ENCODE measurements at places on chromosomes 13 and 19.

DNA sequence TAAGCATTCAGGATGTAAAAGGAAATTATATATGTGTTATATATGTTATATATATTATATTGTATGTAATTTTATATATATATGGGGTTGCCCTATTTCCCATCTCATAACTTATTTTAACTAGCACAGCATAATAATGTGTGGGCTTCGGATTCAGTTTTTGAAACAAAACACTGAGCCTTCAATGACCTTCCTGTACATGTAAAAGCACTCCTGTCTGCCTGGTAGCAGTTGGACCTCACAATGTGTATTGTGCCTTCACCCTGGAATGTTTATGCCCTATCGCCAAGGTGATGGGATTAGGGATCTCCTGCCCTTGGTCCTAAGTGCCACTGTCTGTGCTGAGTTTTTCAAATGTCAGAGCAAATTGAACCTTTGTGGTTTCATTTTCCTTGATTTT is 968.8 kb downstream of the TUBA3C start:
- DNase-seq, result no peak

DNA sequence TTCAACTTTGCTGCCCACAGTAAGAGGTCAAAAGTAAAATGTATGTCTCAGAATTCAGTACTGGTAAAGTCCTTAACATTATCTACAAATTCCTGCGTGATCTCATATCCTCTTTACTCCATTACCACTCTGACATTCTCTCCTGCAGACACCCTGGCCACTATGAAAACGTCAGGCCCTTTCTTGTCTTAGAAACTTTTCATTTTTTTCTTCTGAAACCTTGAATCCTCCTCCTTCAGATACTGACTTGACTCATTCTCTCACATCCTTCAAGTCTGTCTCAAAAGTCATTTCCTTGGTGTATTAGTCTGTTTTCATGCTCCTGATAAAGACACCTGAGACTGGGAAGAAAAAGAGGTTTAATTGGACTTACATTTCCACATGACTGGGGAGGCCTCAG is 262.3 kb downstream of the POU4F1 start:
- no peak for DNase-seq

DNA sequence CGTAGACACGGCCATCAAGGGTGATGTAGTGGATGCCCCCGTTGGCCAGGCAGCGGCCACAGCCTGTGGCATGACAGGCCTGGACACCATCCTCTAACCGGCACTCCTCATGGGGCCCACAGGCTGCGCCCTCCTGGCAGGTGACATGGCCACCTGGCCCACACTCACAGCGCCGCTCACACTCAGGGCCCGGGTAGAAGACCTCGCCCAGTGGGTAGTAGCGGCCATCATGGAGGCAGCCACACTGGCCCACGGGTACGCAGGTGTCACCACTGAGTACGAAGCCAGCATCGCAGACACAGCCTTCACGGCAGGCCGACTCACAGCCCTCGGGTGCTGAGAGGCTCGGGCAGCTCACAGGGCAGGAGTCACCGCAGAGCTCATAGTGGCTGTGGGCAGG is 27.2 kb upstream of the FBL start:
- DNase-seq, result no peak

GRCh38 chr13:111017755-111018459 is 97.2 kb upstream of the ARHGEF7 start:
- no peak for DNase-seq

DNA sequence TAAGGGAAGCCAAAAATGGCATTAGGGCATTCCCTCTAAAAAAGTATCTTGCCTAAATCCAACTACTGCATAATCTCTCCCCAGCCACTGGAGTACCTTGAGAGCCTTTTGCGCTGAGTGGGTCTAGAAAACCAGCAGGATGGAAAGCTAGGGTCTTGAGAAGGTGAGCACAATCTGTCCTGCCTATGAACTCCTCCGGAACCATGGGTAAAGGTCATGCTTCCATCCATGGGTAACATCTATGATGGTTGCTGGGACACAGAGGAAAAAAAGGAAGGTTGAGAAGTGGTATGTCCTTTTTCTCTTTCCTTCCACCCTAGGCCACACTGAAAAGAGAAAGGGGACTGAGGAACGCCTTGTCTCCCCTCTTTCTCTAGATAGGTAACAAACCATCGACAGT is 52.4 kb downstream of the ZNF676 start:
- DNase-seq, result no peak

DNA sequence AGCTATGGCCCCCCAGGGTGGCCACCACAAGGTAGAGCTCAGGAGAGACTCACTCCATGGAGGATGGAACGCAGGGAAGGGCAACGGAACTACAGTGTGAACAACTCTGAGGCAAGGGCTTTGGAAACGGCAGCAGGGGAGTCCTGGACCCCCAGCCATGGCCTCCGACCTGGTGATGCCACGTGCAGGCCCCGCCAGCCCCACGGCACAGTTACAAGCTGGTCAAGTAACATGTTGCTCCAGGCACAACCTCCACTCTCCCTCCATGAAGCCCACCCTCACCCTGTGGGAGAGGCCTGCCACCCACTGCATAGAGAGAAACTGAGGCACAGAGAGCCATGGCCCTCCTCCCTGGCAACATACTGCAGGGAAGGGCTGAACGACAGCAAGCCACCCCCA is 9.1 kb upstream of the CERS1 start:
- no peak for DNase-seq

GRCh38 chr19:35554076-35554475 is 8.7 kb downstream of the TMEM147 start:
- no peak for DNase-seq

DNA sequence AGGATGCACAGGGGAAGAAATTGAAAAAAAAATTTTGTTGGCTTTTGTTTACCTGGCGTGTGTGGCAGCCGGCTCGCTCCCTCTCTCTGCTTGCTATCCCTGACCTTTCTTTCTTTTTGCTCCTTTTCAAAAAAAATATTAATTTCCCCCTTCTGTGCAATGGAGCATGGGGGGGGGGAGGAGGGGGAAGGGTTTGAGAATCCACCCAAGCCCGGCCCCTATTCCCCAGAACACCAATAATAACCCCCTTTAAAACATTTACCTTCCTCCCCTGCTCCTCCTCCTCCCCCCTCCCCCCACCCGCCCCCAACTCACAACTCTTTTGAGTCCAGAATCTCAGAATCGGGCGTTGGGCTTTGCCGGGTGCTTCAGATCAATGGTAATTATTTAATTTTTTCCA is 28.4 kb downstream of the NFIX start:
- DNase-seq, result no peak

- DNase-seq, result no peak
These were observed 16.9 kb upstream of the F2RL3 start for GRCh38 chr19:16871871-16872270.

DNA sequence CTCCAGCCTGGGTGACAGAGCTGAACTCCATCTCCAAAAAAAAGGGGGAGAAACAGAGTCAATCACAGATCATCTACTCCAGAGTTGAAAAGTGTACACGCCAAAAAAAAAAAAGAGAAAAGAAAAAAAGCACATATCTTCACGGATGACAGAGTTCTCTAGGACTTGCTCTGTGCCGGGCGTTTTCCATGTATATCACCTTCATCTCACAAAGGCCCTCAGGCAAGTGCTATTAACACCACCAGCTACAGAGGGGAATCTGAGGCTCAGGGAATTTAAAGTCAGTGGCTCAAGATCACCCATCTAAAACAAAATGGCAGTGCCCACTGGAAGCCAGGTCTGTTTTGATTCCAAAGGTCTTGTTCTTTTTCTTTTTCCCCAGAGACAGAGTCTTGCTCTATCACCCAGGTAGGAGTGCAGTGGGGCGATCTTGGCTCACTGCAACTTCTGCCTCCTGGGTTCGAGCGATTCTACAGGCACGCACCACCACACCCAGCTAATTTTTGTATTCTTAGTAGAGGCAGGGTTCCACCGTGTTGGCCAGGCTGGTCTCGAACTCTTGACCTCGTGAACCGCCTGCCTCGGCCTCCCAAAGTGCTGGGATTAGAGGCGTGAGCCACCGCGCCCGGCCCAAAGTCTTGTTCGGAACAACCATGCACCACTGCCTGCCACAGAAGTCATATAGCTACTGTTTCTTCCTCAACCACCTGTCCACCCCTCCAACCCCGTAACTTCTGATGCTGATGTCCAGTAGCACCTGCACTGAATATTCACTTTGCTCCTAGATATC is 42.2 kb downstream of the SAE1 start:
- DNase-seq, result no peak

DNA sequence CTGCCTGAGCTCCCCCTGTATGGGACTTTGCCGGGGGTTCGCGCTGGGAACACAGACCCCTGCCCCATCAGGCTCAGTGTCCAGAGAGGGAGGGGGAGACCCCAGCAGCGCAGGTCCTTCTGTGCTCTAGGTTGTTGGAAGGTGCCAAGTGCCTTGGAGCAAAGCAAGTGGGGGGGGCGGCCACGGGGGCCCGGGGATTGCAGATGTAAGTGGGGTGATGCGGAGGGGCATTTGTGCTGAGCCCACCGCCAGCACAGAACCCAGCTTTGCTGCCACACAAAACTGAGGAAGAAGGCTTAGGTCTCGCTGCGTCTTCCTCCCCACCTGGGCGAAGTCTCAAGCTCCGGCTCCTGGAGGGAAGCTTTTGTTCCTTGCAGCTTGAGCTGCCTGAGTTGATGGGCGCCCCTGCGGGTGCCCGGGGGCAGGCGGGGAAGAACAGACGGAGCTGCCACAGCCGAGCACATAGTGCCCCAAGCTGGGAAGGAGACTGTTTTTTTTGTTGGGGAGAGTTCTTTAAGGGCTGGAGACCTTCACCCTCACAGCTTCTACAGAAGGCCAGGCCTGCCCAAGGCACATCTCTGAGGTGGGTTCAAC is 1.5 kb upstream of the NTN5 start:
- DNase-seq, result no peak

GRCh38 chr19:4186087-4186993 is 3.9 kb downstream of the ANKRD24 start:
- DNase-seq, result no peak

- no peak for DNase-seq
These were observed 408.1 kb upstream of the SLITRK1 start for GRCh38 chr13:84290386-84290785.

- DNase-seq, result peak; percentile 29
These were observed 104.5 kb downstream of the UGGT2 start for GRCh38 chr13:95948656-95949055.

GRCh38 chr19:48910803-48911202 is 10.7 kb downstream of the NUCB1 start:
- DNase-seq, result no peak

- no peak for DNase-seq
These were observed 11.6 kb downstream of the CLDN10 start for GRCh38 chr13:95564091-95564490.

- DNase-seq, result no peak
These were observed 29.9 kb upstream of the TUBGCP3 start for GRCh38 chr13:112617754-112618375.

GRCh38 chr13:98225036-98225940 is 48.2 kb upstream of the RNF113B start:
- DNase-seq, result no peak

DNA sequence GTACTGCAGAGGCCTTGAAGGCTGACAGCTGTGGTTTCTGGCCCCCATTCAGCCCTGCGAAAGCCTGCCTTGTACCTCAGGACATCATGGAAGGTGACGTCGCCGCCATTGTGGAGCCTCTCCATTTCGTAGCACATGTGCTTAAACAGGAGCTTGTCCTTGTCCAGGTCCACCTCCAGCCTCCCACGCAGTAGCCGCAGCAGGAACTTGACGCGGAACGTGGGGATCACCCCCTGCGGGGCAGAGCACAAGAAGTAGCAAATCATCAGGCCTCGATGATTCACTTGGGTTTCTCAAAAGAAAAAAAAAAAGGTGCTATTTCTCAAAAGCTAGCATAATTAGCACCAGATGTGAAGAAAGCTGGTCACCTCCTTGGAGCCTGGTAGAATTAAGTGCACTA is 351.0 kb downstream of the NALCN start:
- DNase-seq, result no peak

GRCh38 chr19:46350029-46350757 is 3.3 kb downstream of the PPP5C start:
- DNase-seq, result no peak

GRCh38 chr19:55279340-55279739 is 570 bp downstream of the HSPBP1 start:
- DNase-seq, result no peak

- DNase-seq, result no peak
These were observed 5.2 kb upstream of the OR7A5 start for GRCh38 chr19:14840206-14840605.

GRCh38 chr13:25743421-25743820 is 308.4 kb downstream of the SHISA2 start:
- no peak for DNase-seq

GRCh38 chr13:86684402-86684801 is 885.2 kb upstream of the SLITRK6 start:
- no peak for DNase-seq

DNA sequence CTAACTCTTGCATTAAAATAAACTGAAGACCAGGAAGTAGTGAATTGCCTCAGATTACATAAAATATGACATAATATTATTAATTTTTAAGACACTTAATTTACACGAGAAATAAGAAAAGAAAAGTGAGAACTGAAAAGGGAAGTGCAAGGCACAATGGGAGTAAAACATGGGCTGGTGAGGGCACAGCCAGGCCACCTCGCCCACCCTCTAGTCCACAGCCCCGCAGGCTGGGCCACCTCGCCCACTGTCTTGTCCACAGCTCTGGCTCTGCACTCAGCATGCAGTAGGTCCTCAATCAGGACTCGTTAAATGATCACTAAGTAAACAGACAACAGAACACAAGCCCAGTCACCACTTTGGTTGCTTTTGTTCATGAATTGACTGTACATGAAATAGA is 67.8 kb upstream of the ARHGEF7 start:
- DNase-seq, result no peak

GRCh38 chr13:79003989-79004898 is 345.3 kb upstream of the OBI1 start:
- DNase-seq, result no peak

- no peak for DNase-seq
These were observed 1658.6 kb upstream of the MIR17HG start for GRCh38 chr13:89688918-89689317.

DNA sequence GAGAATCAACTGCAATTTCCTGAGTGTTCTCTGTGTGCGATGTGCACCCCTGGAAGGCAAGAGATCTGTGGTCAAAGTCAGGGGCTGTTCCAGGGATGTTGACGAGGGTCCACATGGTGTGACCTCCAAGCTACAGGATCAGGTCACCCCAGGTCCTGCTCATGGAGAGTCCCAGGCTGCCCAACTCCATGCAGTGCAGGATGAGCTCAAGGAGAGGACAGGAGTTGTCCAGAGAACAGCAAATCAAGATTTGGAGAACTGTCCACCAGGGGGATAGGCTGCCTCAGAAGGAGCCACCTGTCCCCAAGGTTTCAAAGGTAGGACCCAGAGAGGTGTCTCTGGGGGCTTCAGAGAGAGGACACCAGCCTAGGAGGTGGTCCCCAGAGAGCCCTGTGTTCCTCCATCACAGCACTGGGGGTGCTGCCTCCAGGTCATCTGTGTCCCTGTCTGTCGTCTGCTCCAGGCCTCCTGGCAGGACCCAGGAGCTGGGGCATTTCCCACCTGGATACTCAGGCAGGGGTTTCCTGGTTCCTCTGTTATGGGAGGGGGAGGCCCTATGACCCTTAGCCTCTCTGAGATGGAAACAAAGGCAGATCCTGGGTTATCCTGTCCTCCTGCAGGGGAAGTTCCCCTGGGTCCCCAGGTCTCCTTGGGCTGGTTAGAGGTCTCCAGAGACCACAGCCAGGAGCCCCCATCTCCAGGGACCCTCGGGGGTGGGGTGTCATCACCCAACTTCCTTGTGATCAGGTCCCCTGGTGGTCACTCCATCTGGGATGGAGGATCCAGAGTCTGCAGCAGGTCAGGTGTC is 2.1 kb upstream of the CEACAM7 start:
- DNase-seq, result no peak

GRCh38 chr19:2952953-2953481 is 8.2 kb upstream of the ZNF77 start:
- no peak for DNase-seq

GRCh38 chr13:84870190-84870589 is 929.0 kb downstream of the SLITRK6 start:
- no peak for DNase-seq
